EL (cell line): ENCODE measurements at places on chromosomes 1 and 21.

- no peak for DNase-seq
Measured at GRCh38 chr1:39721664-39722063, 17.0 kb upstream of the PPIE start.

GRCh38 chr21:31186916-31187315, 148.6 kb upstream of the KRTAP19-8 start:
- DNase-seq, result no peak

- no peak for DNase-seq
Measured at GRCh38 chr1:2479186-2479585, 3.1 kb downstream of the PLCH2 start.

GRCh38 chr1:43935711-43936427, 2.3 kb downstream of the ARTN start:
- DNase-seq, result no peak

DNA sequence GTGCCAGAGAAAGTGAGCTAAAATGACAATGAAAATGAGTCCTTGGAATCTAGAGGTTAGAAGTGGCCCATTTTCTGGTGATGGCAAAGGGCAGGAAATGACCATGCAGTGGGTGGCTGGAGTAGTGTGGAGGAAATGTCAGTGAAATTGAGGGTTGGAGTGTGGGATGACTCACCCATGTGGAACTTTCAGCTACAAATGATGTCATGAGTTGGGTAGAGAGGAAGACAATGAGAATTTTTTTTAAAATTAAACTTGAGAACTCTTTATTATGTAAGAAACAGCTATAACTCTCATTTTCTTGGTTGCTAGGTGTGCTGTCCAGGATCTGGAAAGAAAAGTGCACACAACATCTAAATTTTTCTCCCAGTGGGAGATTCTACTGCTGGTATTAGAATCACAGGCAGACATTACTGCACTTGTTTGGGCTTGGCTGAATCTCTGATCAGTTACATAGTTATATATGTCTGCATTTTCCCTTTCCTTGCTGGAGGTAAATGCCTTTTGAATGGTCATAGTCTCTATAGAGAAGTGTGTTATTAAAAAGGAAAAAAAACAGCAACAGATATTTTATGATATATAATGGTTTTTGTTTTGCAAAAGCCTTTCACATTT, 56.8 kb upstream of the GNG12 start:
- peak; percentile 95 for DNase-seq

DNA sequence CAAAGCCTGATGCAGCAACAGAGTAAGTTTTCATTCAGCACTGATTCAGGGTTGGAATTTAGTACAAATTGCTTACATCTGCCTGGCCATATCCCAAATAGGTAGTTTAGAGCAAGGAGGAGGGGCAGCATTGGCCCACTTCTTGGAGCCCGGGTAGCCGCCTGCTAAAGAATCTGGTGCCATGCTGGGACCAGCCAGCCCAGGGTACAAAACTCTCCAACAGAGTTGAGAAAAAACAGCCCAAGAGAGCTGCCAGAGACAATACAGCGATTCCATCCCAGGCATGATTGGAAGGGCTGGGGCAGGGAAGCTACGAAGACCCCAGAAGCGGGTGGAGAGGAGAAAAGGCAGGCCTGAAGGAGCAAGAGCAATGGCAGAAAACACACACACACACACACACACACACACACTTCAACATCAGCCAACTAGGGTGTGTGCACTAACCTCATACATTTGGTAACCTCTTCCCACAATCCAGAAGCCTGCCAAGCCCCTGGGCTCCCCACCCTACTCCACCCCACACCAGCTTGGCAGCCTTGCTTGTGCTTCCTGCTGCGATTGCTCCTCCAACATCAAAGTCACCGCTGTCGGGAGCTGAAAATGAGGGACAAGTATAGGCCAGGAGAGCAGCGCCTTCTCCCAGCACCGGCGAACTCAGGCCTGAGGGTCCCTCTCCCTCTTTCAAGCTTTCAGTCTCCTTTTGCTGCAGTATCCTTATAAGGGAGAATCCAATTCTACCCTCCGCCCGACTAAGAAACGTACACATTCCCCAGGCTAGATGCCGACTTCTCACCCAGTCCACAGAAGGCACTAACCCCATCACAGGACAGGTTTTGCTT, 1.2 kb downstream of the PIK3C2B start:
- DNase-seq, result peak; percentile 41

DNA sequence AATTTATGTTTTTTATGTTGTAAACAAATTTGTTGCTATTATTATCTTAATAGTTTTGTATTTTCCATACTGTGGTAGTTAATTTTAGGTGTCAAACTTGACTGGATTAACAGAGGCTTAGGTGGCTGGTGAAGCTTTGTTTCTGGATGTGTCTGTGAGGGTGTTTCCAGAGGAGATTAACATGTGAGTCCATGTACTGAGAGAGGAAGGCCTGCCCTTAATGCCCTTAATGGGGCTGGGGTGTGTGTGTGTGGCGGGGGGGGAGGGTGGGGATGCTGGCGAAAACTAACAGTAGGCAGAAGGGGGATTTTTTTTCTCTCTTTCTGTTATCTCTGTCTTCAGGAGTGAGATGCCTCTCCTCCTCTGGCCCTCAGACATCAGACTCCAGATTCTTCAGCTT, 1.9 kb downstream of the OR14A16 start:
- no peak for DNase-seq

DNA sequence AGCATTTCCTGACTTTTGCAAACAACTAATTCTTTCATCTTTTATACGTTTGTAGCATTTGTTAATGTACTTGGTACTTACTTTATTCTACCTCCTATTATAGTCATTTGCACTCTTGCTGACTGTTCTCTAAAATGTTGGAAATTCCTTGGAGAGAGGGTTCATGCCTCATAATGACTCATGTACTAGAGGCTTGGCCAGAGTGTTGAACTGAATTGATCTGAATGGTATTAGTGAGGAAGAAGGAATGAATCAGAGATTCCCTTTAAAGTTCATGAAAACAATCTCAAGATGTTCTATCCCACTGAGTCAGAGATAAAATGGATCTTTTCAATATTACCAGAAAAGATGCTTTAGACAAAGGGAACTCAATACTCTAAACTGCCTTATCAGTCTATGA, 383.4 kb downstream of the SEC16B start:
- peak; percentile 68 for DNase-seq

GRCh38 chr1:232508130-232508701, 121.7 kb downstream of the SIPA1L2 start:
- no peak for DNase-seq

DNA sequence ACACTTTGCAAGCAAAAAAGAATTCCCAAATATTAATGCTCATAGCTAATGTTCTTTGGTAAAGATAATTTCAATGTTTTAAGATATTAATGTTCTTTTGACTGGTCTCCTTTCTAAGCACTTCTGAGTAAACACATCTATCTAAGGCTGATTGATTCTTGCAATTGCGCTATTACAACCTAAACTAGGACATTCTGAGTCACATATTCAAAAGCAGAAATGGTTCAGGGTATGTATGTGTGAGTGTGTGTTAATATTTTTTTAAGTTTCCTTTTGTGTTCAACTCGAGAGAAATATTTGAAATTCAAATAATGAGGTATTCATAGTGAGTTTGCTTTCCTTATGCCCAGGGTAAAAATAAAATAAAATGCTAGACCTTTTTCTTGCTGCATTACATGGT, 203.6 kb upstream of the GRIK3 start:
- no peak for DNase-seq

DNA sequence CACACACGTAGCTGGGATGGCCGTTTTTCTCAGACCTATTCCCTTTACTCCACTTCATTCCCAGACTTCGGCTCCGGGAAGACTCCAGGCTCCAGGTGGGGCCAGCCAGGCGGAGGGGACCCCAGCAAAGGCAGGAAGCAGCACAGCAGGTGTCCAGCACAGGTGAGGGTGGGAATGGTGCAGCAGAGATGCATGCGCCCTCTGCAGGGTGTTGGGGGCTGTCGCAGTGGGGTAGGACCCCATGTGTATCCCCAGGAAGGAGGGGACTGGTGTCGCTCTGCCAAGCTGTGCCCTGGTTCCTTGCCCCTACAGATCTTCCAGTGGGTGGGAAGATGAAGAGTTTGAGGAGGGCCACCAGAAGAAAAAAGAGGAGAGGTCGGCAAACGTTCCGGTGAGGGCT, 5.3 kb downstream of the TTC24 start:
- no peak for DNase-seq

DNA sequence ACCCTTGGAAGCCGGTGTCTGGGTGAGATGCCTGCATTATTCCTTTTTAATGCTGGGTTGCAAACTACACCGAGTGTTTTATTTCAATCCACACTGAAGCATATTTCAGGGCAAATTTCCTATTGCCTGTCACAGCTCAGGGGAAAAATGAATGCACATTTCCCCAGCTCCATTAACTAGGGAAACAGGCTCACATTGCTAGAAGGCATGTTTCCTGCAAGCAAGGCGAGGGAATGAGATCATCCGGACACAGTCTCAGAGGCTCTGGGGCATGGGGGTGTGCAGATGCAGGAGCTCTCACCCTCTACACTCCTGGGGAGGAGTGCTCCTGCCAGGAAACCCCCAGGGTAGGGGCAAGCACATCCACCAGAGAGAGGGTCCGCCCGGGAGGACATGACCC, 24.6 kb downstream of the SYT2 start:
- no peak for DNase-seq

DNA sequence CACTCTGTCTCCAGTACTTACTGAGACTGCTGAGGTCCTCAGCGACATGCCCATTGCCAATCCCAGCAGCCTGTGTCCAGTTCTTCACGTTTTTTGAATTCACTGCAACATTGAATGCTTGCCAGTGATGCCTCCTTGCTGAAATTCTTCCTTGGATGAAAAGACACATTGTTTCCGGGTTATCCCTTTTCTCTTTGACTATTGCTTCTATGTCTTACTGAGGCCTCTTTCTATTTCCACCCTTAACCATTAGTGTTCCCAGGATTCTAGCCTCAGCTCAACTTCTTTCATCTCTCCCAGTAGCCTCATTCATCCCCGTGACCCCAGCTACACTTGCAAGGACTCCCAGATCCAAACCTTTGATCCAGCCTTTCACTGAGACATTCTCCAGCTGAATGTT, 46.5 kb upstream of the KIF26B start:
- DNase-seq, result no peak

DNA sequence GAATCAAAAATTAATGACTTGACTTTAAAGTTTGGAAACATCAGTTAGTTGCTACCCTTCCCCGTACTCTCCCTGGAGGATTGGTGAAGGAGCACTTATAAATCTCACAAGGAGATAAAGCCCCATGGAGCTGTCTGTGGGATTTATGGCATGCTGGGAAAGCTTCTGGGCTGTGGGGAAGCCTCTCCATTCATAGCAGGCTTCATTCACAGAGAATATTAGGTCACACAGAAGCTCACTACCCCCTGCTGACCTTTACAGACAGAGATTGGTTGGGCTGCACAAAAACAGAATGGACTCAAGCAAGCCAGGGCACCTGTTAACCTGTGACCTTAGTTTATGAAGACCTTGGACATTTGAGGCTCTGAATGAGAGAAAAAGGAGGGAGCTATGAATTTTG, 32.1 kb downstream of the RGL1 start:
- no peak for DNase-seq

DNA sequence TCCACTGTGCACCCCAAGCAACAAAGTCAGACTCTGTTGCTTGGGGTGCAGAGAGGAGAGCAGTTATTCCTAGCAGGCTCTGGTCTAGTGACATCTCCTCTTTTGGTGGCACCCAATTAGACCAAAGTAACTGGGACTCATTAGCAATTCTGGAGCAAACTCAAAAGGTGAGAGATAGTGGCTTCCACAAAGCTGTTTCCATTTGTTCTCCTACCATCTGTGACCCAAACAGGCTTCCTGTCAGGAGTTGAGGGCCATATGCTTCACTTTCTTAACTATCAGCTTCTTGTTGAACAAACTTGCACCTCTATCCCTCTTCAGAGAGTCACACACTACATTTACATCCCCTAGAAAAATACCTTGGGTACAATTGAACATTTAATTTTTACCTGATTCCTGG, 1.5 kb upstream of the ATXN7L2 start:
- DNase-seq, result no peak

- DNase-seq, result no peak
Measured at GRCh38 chr1:228150120-228150460, 360 bp downstream of the GJC2 start.

- DNase-seq, result peak; percentile 91
Measured at GRCh38 chr1:238409191-238409850, 518.6 kb upstream of the ZP4 start.

GRCh38 chr1:175708787-175709186, 34.6 kb downstream of the TNR start:
- no peak for DNase-seq

DNA sequence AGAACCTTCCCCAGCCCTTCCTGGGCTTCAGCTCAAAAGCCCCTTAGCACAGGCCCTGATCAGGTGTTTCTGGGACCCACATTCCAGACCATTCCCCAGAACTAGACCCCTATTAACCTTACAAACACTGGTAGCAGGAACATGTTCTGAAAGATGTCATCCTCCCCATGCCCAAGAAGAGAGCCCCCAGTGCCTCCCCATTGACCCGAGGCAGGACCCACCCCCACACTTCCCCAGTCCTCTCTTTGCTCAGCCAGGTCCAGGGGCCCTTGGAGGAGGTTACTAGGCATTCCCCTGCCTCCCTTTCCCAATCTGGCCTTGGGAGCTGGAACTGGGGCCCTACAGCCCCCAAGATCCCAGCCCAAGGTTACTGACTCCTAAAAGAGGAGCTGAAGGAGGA, 38.9 kb upstream of the HMGB4 start:
- DNase-seq, result no peak

GRCh38 chr1:228456252-228457016, 30.7 kb upstream of the RNF187 start:
- no peak for DNase-seq

DNA sequence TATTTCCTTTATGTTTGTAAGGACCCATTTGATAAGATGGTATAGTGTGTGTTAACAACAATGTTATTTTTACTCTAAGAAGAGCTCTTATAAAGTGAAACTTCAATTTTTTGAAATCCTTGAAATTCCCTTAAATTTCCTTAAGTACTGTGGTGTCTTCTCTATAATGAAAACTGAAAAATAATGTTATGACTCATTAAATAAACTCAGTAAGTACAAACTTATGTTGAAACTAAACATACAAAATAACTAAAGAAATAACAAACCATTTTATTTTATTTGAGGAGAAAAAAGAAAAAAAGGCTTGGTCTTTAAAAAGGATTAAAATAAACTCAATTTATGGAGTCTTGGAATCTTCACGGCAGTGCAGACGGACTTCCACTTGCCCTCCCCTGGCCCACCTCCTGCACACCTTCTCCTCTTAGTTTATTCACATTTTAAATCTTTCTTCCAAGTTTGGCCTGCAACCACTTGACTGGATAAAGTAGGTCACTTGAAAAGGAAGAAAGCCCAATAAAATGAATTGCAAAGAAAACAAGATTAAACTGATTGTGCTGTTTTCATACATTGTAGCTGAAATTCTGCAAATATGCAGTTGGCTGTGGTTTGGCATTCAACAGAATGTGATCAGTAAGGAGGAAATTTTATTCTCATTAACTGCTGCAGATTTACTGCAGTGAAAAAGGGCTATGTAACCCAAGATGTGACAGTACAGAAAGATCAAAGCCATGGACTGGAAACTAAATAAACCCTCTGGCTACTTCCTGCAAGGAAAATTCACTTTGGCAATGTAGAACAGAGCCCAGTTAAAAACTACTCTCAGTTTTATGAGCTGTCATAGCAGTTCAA, 48.5 kb upstream of the SCYL3 start:
- peak; percentile 48 for DNase-seq

- DNase-seq, result no peak
Measured at GRCh38 chr1:27622828-27623227, 12.2 kb downstream of the FGR start.
